ENCODE measurements at places on chromosomes 3 and 15.

DNA sequence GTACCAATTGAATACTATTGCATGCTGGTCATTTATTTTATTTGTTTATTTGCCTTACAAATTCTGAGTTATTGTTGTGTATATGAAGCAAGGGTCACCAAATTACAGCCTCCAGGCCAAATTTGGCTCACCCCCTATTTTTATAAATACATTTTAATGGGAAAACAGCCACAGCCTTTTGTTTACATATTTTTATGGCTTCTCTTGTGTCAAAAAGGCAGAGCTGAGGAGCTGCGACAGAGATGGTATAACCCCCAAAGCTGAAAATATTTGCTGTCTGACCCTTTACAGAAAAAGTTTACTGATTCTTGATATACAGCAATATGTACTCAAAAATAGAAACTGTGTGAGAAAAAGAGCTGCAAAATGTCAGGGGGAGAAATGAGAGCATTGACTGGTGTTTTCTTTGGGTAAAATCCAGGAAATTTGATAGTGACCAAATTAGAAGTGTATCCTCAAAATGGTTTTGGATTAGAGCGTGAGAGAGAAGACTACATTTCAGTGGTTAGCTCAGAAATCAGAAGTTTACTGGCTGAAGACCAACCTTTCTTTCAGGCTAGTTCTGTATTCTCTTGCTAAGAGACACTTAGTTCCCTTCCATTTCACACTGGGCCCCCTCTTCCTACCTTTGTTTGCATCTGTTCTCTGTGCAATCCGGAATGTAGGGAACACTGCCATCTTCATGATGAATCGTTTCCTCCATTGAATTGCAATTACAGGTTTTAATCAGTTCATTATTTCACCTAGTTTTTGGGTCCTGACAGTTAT is 757.8 kb downstream of the AGBL1 start:
- DNase-seq, result no peak

GRCh38 chr3:190159902-190160435 is 39.3 kb upstream of the P3H2 start:
- no peak for DNase-seq

DNA sequence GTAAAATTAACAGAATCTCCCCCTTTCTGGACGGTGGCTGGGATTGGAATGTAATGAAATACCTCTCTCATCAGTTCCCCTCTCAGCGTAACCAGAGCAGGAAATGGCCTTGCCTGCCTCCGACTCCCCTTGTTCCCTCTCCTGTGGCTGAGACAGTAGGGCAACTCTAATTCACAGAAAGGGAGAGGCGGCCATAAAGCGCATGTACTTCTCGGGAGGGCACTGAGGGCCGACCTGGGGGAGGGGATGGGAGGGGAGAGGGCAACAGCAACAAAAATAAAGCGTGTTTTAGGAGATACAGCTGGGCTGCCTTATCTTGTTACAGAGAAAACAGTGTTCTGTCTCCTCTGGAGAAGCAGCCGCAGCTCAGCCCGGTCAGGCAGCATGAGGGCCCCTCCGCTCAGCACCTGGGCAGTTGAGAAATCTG is 783.3 kb upstream of the ARRDC4 start:
- DNase-seq, result no peak

DNA sequence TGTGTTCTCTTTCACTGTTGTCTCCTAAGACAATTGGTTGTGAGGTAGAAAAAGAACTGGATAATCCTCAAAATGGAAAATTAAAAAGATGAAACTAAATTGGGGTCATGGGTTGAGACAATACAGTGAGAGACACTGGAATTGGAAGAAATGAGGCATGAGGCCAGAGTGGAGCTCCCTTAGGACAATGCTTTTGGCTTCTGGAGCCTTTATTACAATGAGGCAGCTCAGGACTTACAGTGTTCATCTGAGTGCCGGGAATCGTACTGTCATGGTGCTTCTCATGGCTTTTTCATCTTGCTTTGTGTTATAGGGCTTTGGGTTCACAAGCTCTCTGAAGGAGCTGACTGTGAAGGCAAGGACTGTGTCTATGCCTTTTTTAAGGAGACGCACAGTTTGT is 293.5 kb downstream of the SOX2 start:
- DNase-seq, result no peak

DNA sequence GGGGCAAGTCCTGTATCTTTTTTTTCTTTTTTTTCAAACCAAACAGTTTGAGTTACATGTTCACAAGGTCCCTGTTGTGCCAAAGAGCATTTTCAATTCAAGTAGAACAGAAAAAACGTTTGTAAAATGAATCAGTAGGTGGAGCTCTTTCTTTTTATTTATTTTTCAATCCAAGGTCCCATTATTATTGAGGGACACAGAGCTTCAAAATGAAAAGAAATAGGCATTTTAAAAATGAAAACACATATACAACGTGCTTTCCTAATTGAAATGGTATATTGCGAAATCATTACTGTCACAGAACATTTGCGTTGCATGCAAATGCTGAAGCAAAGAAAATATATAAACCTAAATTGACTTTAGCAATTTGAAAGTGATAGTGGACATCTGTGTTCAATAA is 711.0 kb downstream of the MECOM start:
- no peak for DNase-seq

- no peak for DNase-seq
Observed at GRCh38 chr15:33370623-33371020, 59.9 kb downstream of the RYR3 start.

- DNase-seq, result no peak
Observed at GRCh38 chr3:129318921-129319320, 40.3 kb downstream of the HMCES start.

DNA sequence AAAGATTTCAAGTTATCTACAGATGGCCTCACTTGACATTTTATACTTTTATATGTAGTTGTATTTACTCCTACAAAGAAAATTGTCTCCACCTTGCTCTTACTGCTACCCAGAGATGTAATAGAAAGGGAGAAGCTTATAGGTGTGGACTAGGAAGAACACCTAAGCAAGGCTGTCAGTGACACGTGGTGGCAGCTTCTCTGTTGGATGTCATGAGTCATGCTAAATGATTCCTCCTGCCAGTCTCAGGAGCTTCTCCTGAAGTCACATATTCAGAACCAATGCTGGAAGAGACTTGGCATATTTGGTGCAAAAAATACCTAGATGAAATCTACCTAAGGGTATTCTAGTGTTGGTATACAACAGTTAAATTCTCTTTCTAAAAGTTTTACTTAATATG is 184.7 kb downstream of the LRRC3B start:
- no peak for DNase-seq

GRCh38 chr3:114450008-114450596 is 156.3 kb downstream of the TIGIT start:
- DNase-seq, result no peak

DNA sequence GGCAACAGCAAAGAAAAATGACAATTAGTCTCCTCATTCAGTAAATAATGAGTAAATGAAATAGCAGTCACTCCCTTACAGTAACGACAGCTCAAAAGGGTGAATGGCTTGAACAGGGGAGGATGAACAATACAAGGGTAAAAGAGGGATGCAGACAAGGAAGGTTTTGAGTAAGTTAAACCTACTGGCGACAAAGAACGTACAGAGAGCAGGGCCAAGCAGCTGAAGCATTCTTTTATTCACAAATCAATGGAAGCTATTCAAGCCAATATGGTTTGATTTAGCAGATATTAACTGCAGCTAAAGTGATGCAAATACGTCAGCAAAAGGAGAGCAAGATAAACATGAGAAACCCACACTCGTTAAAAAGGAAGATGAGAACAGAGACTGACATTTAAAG is 90.7 kb upstream of the ICE2 start:
- DNase-seq, result no peak

DNA sequence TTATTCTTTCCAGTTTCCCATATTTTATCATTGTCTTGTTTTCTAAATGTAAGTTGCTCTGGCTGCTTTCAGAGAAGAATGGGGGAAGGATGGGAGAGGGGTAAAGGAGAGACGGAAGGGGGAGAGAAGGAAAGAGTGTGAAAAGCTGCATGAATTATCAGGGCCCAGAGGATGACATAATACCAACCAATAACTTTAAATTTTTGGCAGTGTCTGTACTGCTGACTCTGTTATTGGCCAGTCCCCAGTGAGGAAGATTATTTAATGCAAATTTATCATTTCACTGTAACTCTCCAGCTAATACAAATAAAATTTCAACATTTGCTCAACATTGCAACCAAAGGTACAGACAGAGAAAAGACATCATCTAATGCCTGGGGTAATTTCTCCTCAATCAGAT is 551.7 kb upstream of the CFAP20DC start:
- no peak for DNase-seq

- no peak for DNase-seq
Observed at GRCh38 chr3:189766416-189766815, 135.2 kb downstream of the TP63 start.

GRCh38 chr3:6089780-6090179 is 771.1 kb upstream of the GRM7 start:
- DNase-seq, result no peak

DNA sequence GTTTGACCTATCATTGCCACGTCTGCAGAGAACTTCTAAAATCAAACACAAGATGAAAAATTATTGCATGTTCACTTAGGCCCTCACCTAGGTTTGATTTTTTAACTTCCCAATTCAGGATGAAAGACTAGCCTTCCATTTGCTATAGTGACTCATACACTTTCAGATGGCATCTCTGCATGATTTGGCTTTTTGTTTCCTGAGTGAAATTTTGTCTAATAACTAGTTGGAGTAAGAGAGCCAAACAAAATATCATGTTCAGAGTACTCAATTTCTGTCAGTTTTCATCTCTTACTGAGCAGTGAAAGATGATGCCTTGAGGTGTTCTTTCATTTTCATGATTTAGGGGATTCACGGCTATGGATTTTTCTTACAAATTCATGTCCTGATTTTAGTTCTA is 122.9 kb downstream of the NSUN3 start:
- DNase-seq, result no peak

DNA sequence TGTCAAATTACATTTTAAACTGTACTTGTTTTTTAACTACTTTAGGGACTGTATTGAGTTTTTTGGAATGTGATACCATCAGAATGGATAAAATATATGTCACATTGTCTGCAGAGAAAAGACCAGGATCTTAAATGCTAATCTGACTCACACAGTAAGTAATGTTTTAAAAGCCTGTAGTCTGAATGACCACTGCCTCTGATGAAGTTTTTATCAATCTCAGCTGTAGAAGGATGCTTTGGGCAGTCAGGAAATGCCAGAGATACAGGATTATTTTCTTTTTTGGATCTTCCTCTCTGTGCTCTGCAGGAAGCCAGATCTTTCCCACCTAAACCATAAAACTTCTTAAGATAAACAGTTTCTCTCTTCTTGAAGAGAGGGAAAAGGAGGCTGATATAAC is 73.1 kb upstream of the PRTG start:
- DNase-seq, result no peak

- no peak for DNase-seq
Observed at GRCh38 chr3:123397050-123397590, 51.8 kb downstream of the ADCY5 start.

GRCh38 chr3:55827786-55828185 is 340.7 kb upstream of the WNT5A start:
- DNase-seq, result no peak

GRCh38 chr3:86702381-86702958 is 288.5 kb downstream of the VGLL3 start:
- no peak for DNase-seq

GRCh38 chr15:32990071-32990470 is 204.4 kb downstream of the FMN1 start:
- no peak for DNase-seq

- no peak for DNase-seq
Observed at GRCh38 chr3:44442596-44443309, 34.7 kb downstream of the ZNF445 start.

DNA sequence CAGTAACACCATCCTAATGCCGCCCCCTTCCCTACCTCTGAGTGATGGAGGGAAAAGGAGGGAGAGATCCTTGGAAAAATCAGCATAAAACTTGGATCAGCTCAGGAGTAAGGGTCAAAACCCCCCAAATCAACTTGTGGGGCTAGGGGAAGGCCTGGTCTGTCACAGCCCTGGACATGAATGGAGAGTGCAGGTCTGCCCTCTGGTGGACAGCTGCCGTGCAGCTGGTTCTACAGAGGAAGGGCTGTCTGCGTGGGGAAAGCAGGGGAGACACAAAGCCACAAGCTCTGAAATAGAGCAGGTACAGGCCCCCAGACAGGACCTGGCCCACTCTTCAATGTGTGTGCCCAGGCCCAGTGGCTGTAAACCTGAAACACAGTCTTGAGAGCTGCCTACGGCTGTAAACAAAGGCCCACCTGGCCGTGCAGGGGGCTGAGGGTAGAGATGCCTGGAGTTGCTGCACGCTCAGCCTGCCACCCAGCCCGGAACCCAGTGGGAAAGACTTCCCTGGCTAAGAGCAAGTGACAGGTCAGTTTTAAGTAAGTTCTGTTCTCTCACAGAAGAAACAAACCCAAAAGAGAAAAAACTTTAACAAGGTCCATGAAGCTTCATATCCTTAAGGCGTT is 16.4 kb downstream of the CLK3 start:
- DNase-seq, result peak; percentile 30

GRCh38 chr15:76588811-76589747 is 252.5 kb downstream of the ISL2 start:
- DNase-seq, result no peak

- no peak for DNase-seq
Observed at GRCh38 chr15:62209821-62210220, 44.7 kb upstream of the C2CD4B start.

DNA sequence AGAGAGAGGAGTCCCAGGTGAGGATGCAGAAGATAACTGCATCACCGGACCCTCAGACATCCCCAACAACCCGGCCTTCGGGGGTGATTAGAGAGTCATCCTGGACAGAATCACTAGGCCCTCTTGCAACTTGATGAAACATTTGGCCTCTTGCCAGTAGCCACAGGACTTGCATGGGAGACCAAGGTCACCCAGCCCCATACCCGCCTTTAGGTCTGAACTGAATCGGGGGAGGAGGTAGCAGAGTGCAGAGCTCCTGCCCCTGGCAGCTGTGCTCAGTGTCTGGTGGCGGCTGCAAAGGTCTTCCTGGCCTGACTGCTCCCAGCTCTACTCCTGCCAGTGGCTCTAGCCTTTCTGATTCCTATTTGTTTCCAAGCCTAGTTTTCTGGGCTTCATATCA is 12.4 kb downstream of the PIF1 start:
- DNase-seq, result no peak

All from stimulated activated CD8-positive, alpha-beta memory T cell treated with anti-CD3 and anti-CD28 coated beads, Interleukin-15, amount 100 ng/mL, for 1 hour (primary cell).